ENCODE measurements at places on chromosomes 2 and 18. TPM values are rescaled to one million over a fixed set of nuclear protein-coding genes. Genes with fewer than 3 reads are reported as not detected.
A peak's percentile ranks its signal among the peaks of the same experiment; 100 is the strongest.

- DNase-seq, result no peak
Measured at GRCh38 chr2:133521146-133521745, 47.0 kb downstream of the NCKAP5 start.

DNA sequence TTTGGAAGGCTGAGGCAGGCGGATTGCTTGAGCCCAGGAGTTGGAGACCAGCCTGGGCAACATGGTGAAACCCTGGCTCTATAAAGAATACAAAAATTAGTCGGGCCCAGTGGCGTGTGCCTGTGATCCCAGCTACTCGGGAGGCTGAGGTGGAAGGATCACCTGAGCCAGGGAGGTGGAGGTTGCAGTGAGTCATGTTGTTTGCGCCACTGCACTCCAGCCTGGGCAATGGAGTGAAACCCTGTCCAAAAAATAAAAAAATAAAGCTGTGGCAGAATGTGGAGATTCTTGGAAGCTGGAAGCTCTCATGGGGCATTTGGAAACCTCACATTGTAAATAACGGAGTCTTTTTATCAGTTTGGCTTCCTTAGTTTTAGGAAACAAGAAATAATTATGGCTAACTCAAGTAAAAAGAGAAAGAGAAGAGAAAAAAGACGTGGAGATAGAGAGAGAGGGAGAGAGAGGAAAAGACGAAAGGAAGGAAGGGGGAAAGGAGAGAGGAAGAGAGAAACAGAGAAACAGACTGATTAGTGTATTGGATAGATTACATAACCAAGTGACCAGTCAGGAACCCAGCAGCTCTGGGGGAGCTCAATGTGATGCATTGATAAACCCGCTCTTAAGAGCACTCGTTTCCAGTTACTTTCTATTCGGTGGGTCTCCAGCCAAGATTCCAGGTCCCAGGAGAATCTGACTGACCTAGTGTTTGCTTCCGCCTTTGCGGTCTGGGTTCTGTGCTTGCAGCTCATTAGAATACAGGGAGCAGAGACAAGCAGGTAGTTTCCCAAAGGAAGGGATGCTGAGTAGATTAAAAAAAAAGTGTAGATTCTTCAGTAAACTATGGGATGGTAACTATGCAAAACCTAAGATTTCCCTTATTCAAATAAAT, 1.1 kb upstream of the SPAST start:
- peak; percentile 69 for DNase-seq

DNA sequence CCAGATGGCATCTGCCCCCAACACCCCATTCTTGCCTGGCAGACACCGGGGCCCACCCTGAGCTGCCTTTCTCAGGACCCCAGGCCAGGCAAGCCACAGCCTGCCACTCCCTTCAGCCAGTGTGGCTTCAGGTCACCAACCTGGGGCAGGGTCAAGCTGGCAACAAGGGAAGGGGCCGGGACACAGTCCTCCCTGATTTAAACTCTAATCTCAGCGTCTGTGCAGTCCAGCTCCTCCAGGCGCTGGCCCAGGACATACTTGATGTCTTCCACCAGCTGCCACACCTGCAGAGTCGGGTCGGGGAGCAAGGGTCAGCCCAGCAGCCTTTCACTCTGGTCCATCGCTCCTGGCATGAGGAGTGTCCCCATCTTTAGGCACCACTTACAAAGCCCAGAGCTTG, 29.0 kb upstream of the ALPP start:
- no peak for DNase-seq

DNA sequence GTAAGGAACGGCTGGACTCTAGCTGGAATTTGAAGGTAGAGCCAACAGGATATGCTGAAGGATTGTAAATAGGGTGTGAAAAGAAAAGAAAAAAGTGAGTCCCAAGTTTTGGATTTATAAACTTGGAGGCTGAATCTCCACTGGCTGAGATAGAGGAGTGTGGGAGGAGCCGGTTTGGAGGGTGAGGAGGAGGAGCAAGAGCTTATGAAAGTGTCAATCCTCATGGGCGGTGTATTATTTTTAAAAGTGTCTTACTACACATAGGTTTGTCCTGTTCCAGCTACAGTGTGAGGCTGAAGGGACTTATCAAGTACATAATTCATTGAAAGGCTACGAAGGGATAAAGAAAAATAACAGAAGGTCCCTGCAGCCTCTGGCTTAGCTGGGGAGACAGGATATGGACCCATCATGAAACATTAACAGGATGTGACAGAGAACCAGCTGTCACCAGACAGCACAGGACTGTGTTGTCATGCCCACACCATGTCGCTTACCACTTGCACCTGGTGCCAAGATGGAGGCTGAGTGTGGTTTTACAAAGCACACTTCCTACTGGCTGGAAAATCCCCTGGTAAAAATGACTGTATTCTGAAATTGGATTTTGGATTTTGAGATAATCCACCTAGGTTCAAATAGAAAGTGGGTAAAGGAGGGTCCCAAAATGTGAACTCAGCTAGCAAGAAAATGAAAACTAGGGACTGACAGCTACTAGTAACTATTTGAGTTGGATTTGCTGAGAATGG, 2.5 kb upstream of the MREG start:
- DNase-seq, result no peak

DNA sequence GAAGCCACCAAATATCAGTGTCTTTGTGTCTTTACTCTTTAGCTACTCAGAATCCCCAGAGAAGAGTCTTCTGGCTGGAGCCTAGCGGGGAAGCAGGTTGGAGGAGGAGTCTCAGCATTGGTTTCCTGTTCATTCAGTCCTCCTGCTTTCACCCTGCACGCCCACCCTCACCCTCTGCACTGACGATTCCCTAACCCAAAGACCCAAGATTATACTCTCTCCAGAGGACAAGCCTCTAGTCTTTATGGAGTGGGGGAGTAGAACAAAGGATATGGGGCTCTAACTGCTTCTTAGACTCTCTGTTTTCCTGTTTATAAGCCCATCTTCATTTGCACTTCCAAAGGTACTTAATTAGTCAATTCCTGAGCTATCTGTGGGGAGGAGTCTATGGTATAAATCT, 338.8 kb downstream of the AGPS start:
- DNase-seq, result no peak

DNA sequence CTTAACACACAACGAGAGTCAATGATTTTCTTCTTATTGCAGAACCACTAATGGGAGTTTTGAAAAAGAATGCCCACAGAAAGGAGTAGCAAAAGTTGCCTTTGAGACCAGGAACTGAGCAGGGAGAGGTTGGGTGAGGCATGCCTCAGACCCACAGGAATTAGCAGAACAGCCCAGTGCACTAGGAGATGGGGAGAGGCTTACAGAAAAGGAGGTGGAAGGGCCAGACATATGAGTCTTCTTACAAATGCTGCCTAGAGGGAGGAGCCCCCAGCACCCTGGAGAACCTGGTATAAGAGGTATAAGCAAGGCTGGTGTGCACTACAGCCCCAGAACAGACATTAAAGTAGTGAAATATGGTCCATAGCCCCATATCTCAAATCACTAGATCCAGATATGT, 162.0 kb downstream of the DTNA start:
- DNase-seq, result no peak

GKN2 gene
- not detected for total RNA-seq

SMC6 gene
- total RNA-seq, result 73.8 TPM

DTYMK gene
- total RNA-seq, result 27.4 TPM

KRTCAP3 gene
- 6.8 TPM for total RNA-seq
